Activated CD4-positive, alpha-beta T cell treated with anti-CD3 and anti-CD28 coated beads, Interleukin-2, amount 50 U/mL, for 1 hour (primary cell): ENCODE measurements at places on chromosomes 12 and 14.

DNA sequence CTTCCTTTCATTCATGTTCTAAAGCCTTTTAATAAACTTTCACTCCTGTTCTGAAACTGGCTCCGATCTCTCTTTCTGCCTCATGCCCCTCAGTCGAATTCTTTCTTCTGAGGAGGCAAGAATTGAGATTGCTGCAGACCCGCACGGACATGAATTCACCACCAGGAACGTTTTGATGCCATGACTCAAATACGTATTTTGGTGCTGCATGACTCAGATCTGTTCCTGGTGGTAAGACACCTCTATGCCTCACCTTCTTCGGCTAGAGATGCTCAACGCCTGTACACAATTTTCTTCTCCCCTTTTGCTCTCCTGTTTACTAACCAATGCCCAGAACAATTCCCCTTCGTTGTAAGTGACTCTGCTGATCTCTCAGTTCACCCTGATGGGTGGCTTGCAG is 52.0 kb upstream of the RIMBP2 start:
- no peak for DNase-seq

- no peak for DNase-seq
Measured at GRCh38 chr12:115660211-115660805, 617.2 kb downstream of the MED13L start.

DNA sequence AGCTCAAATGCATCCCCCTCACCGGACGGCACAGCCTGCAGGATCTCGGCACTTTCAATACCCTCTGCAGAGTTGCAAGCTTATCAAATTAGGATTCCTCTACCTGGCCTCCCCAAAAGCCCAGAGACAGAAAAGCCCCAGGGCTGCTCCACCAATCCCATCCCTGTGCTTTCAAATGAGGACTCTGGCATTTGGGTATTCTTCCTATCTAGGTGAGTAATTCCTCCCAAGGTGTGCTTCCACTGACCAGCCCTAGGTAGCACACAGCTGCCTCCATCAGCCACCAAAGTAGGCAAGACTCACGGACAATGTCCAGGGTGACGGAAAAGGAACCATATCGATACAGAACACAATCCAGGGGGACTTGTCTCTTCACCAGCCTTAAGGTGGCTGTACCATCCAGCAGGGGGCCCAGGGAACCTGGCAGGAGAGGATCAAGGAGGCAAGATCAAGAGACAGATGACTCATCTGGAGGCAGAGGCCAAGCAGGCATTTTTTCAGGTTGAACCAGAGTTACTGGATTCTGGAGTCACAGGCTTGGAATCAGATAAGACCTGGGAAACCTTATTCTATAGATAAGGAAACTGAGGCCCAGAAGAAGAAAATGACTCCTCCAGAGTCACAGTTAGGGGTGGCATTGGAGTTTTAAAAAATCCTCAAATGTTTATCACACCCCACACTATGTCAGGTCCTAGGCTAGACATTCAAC is 9.9 kb downstream of the PMEL start:
- DNase-seq: peak; percentile 37

- DNase-seq: no peak
Measured at GRCh38 chr14:24978862-24979724, 70.9 kb downstream of the STXBP6 start.

DNA sequence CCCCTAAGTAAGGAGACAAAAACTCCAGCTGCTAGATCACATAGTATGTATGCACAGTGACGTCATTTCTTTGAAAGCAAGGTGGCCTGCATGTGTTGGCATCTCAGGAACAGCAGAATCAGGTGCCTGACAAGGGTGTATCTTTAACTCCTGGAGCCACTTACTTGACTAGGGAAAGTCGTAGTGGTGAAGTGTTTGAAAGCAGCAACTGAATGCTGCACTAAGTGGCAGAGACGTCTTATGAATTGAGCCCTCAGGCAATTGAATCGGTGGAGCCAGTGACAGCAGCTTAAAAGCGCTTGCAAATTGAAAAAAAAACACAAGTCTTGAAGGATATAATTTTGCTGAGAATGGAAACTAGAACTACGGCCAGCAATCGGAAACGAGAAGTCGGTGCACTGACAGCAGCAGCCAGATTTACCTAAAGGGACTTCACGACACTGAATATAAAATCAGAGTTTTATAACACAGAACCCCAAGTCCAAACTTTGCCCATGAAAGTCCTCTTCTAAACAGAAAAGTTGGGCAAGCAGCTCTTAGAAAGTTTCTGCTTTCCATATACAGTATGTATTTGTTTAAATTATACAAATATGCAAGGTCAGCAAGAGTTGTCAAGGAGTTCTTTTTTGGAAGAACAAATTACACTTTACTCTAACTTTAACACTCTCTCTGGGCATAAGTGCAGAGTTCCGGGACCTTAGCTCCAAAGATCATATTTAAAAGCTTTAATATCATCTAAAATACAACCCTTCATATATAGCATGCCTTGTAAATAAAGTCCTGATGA is 1.1 kb downstream of the IGF1 start:
- no peak for DNase-seq

DNA sequence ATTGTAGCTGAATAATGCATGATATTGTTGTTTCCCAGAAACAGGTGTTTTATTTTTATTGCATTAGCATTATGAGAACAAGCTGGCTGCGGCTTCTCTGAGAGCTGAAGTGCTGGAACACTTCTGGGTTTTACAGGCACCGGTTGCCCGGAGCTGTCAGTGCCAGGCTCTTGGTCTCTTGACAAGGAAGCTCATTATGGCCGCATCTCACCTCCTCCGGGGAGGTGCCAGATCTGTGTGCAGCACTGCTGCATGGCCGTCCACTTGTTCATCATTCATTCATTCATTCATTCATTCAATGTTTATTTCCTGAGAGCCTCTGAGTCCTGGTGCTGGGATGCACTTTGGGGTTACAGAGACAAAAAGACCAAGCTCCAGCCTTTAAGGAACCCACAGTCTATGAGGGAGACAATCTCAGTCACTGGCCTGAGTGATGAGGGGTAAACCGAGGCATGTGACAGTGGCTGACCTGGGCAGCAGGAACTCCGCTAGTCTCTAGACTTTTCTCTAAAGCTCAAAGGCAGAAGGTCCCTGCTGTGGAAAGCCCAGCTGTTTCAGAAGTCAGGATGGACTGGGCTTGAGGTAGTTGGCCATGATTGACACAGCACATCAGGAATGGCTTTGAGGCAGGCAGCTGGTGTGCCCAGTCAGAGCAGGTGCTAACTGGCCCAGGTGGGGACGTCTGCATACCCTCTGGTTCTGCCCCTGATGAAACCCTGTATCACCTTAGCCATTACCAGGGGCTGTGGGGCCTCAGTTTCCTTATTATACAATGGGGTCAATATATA is 181.0 kb downstream of the ADGRD1 start:
- no peak for DNase-seq

GRCh38 chr14:61887628-61888027 is 125.4 kb downstream of the SNAPC1 start:
- no peak for DNase-seq

DNA sequence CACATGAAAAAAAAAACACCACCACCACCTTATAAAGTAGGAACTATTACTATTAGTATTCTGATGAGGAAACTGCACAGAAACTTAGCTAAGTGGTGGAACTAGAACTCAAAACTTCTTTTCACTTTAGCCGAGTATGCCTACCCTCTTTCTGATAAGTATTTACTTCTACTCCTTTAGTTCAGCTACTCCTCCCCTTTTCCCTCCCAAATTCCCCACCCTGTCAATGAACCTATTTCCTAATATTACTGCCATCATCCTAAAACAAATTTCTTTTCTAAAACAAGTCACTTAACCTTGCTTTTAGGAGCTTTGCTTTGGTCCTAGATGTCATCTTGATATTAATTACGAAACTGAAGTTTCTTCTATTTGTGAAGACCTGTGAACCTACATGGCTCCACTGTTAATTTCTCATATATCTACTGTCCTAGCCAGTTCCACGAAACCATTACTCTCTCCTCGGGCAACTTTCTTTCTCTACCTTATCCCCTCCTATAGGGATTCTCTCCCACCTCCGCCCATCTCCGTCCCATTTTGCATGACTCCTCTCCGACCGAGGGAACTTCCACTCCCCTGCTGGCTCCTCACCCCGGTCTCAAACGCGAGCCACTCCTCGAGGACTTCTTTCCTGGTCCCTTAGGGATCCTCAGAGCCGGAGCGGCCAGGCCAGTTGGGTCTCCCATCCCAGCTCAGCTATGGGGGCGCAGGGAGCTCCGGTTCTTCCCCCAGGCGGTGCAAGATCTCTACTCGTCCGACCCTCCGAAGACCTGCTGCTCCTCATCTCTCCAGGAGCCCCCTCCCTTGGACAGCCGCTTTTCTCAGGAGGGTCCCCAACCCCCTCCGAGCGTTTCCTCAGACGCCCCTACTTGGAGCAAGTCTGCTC is 1.1 kb downstream of the NUMB start:
- no peak for DNase-seq

- DNase-seq: no peak
Measured at GRCh38 chr12:122371475-122372045, 50.9 kb downstream of the CLIP1 start.
